ENCODE measurements at places on chromosomes 13 and 19.

DNA sequence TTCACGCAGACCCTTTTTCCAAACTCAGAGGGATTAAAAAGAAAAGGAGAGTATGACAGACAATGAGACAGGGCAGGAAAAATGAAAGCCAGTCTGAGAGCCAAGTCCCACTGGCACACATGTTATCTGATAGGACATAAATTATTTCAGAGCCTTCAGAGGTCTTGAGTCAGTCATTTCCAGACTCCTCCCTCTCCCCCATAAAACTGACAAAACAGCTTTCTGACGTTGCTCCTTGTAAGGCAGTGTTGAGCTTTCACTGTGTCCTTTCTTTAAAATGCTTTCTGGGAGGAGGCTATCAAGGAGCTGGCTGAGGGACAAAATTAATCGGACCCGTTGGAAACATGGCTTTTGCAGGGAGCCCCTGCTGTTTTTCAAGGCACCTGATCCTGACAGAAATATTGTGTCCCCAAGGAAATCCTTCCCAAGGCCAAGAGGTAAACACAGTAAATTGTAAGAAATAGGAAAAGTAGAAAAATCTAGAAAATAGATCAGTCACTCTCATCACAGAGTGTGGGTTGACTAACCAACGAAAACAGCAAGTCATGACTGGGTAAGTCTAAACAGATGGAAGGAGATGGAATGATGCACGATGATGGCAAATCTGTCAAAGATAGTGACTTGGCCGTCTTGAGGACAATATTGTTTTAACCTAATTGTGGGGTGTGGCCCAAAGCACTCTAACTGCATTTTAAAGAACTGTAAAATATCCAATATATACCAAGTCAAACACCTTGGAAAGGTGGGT is 89.7 kb downstream of the DCT start:
- H3K4me1 ChIP-seq: no peaks in the 10 kb centered on the region
- no peak overlapping the region for H3K27ac ChIP-seq
- no peaks in the 10 kb centered on the region for H3K36me3 ChIP-seq
- no peak for DNase-seq

DNA sequence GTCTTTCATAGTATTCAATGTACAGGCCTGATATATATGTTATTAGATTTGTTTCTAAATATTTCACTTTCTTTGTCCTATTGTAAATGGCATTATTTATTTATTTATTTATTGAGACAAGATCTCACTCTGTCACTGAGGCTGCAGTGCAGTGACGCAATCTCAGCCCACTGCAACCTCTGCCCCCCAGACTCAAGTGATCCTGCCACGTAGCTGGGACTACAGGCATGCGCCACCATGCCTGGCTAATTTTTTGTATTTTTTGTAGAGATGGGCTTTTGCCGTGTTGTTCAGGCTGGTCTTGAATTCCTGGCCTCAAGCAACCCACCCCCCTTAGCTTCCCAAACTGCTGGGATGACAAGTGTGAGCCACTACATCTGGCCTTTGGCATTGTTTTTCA is 5.4 kb upstream of the GAS6 start:
- peaks cover 9% of the 10 kb centered on the region for H3K4me1 ChIP-seq
- H3K27me3 ChIP-seq: no peaks in the 10 kb centered on the region
- DNase-seq: no peak
- H3K4me3 ChIP-seq: no peak overlapping the region
- no peaks in the 10 kb centered on the region for H3K36me3 ChIP-seq

DNA sequence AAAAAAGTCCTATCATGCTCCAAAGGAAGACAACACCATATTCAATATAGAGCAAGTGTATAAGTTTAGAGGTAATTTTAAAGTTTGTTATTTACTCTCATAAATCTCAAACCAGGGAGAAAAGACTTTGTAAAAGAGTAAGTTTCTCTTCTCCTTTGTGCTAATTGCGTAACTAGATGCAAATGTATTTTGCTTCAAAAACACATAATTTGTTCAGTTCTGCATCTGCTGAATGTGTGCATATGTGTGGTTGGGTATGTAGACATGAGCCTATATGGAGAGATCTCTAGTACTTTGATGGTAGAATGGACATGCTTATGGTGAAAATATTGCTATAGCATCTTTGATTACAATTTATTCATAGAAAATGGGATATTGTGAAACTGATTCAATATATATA is 17.8 kb upstream of the MIR17HG start:
- H3K27ac ChIP-seq: no peak overlapping the region
- H3K4me3 ChIP-seq: no peak overlapping the region
- H3K4me1 ChIP-seq: no peaks in the 10 kb centered on the region
- no peaks in the 10 kb centered on the region for H3K36me3 ChIP-seq
- DNase-seq: no peak

DNA sequence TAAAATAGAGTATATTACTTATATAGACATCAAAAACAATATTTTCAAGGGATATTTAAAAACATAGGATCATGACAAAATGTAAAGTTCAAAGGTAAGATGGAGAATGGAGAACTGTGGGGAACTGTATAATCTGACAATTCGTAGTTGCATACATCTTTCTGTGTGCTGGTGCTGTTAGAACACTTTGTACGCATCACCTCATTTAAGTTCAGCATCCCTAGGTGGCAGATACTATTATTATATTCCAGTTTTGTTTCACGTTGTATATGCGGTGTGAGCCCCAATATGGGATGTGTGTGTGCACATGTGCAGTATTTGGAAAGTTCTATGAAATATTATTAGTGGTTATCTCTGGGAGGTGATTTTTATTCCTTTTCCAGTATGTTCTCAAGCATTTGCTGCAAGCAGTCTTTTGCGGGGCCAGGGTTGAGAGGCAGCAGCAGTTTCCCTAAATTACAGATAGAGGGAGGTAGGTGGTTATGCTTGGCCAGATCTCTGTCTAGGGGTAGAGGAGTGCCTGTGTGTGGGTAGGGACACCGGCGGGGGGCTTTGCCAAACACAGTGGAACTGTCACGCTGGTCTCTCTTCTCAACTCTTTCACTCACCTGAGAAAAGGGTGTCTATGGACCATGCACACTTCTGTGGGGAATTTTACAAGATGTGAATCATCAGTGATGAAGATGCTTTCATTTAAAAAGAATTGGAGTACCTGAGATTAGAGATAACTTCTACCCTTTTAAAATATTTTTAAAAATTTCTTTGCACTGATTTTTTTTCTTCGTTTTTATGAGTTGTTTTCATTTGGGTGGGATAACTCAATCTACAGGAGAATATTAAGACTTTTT is 55.6 kb upstream of the ALOX5AP start:
- H3K36me3 ChIP-seq: no peaks in the 10 kb centered on the region
- no peaks in the 10 kb centered on the region for H3K27me3 ChIP-seq
- H3K4me1 ChIP-seq: no peaks in the 10 kb centered on the region
- H3K4me3 ChIP-seq: no peak overlapping the region
- DNase-seq: no peak

GRCh38 chr13:40657307-40657706 is 9.1 kb downstream of the FOXO1 start:
- no peak overlapping the region for H3K27ac ChIP-seq
- H3K36me3 ChIP-seq: no peaks in the 10 kb centered on the region
- H3K27me3 ChIP-seq: no peaks in the 10 kb centered on the region
- H3K4me1 ChIP-seq: peaks cover 4% of the 10 kb centered on the region

GRCh38 chr19:784541-784940 is 12.7 kb upstream of the PTBP1 start:
- H3K27ac ChIP-seq: no peak overlapping the region
- peaks cover 55% of the 10 kb centered on the region for H3K4me1 ChIP-seq
- H3K4me3 ChIP-seq: no peak overlapping the region
- no peaks in the 10 kb centered on the region for H3K36me3 ChIP-seq

DNA sequence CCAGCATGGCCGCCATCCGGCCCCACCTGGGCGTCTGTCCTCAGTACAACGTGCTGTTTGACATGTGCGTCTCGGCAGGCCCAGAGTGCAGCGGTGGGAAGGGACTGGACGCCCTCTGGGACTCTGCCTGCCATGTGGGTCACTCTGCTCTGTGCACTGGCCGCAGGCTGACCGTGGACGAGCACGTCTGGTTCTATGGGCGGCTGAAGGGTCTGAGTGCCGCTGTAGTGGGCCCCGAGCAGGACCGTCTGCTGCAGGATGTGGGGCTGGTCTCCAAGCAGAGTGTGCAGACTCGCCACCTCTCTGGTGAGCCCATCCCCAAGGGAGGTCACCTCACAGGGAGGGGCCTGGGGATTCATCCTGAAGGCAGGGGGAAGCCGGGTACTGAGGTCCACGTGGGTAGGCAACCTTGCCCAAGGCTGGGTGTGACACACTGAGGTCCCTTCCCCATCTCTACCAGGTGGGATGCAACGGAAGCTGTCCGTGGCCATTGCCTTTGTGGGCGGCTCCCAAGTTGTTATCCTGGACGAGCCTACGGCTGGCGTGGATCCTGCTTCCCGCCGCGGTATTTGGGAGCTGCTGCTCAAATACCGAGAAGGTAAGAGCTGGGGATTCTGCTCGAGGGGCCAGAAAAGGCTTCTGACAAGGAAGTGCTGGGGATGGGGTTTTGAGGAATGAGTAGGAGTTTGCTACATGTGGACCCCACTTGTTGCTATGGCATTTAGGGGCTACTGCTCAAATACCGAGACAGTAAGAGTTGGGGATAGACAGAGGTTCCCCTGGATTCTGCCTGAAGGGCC is 11.3 kb downstream of the ABCA7 start:
- peaks cover 15% of the 10 kb centered on the region for H3K4me1 ChIP-seq
- no peak overlapping the region for H3K4me3 ChIP-seq
- no peaks in the 10 kb centered on the region for H3K36me3 ChIP-seq

GRCh38 chr19:18768046-18768771 is 22.9 kb downstream of the COMP start:
- H3K27me3 ChIP-seq: no peaks in the 10 kb centered on the region
- H3K36me3 ChIP-seq: no peaks in the 10 kb centered on the region
- H3K4me1 ChIP-seq: peaks cover 31% of the 10 kb centered on the region
- no peak overlapping the region for H3K4me3 ChIP-seq

DNA sequence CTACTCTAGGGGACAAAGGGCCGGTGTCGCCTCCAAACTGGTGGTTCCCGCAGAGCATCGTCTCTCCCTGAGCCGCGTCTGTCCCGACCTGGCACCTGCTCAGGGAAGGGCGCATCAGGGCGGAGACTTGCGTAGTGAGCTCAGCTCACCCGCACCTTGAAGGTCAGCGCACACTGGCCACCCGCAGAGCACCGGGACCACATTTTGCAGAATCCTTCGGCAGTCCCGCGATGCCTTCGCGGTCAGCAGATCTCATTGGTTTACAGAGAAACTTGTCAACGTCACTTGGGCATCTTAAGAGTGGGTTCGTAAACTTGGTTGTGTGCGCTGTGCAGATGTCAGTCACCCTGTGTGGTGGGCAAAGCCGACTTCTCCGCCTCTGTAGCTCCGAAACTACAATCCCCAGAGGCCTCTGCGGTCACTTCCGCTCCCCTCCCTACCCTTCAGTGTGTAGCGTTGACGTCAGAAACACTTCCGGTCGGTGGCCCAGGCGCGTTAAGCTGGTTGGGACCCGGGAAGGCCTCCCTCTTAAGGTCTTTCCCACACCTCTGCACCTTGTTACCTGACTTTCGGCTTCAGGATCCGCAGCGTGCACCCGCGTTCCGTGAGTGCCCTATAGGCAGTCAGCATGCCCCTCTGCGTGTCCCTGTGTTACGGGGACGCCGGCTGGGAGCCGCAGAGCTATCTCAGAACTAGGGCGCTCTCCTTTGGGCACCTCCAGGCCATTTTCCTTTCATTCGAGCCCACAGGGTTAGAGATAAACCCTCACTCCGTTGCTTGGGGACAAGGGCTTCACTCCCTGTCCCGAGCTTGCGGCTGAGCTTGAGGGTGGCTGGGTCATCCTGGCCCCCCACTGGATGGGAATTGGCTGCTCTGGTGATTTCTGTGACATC is 36.5 kb upstream of the ZNF527 start:
- DNase-seq: peak; percentile 60
- H3K4me1 ChIP-seq: peaks cover 21% of the 10 kb centered on the region
- H3K27ac ChIP-seq: peak overlapping the region; percentile 91
- peaks cover 33% of the 10 kb centered on the region for H3K36me3 ChIP-seq
- H3K4me3 ChIP-seq: peak overlapping the region; percentile 62

- H3K4me3 ChIP-seq: no peak overlapping the region
- no peaks in the 10 kb centered on the region for H3K27me3 ChIP-seq
- H3K27ac ChIP-seq: no peak overlapping the region
Observed at GRCh38 chr19:15358918-15359317, 20.7 kb downstream of the AKAP8 start.

- H3K4me1 ChIP-seq: peaks cover 10% of the 10 kb centered on the region
- DNase-seq: no peak
- no peaks in the 10 kb centered on the region for H3K27me3 ChIP-seq
- peaks cover under 1% of the 10 kb centered on the region for H3K36me3 ChIP-seq
- peak overlapping the region; percentile 89 for H3K4me3 ChIP-seq
Observed at GRCh38 chr19:14091081-14091812, 696 bp upstream of the SAMD1 start.
